NCI-H1436 treated with DMSO at 0.1 percent for 48 hours (cell line): ENCODE measurements at places on chromosomes 2 and 18.

DNA sequence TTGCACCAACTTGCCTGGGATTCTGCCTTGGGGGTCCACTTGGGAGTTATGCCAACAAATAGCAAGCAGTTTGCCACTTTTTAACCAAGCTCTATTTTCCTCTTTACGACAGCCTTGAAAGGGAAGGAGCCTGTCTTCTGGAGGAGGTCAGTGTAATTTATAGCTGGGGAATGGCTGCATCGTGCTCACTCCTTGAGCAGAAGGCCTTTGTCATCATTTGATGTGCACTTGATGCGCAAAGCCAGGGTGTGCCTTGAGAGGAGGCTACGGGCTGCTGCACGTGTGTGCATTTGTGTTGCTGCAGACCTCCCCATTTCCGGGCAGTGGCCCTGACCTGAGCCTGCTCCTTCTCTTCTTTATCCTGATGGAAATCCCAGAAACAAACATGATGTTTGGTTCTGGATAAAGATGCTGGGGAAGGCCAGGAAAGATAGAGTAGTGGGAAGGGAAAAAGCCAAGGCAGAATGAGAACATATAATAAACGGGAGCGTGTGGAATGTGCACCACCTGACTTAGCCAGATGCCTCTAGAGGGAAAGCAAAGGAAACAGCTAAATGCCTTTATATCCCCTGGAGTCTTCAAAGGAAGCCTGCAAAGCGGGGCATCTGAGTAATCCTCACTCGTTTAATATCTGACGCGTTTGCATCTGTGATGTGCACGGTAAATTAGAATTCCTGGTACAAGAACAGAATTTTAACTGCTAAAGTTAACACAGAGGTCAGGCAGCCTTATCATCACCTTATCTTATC is 68.3 kb upstream of the ZNF521 start:
- no peak for DNase-seq

GRCh38 chr2:106178716-106179115 is 15.4 kb downstream of the UXS1 start:
- no peak for DNase-seq

- DNase-seq = no peak
These were observed 170.6 kb downstream of the ALPK2 start for GRCh38 chr18:58458304-58458703.

DNA sequence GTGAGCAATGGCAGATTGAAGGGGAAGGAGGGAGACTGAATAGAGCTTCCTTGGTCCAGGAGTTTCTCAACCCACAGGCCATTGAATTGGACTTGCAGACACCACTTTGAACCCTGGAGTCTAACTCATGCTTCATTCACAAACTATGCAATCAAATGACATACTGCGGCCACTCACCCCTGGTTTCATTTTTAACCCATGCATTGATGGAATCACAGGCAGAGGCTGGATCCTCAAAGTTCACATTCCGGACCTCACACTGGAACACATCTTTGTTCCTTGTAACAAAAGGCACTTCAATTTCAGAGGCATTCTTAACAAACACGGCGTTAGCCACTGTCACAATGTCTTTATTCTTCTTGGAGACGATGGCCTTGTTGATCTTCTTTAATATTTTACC is 40.7 kb downstream of the MRPL44 start:
- DNase-seq = no peak

GRCh38 chr18:78642296-78642951 is 337.2 kb upstream of the SALL3 start:
- DNase-seq = no peak

DNA sequence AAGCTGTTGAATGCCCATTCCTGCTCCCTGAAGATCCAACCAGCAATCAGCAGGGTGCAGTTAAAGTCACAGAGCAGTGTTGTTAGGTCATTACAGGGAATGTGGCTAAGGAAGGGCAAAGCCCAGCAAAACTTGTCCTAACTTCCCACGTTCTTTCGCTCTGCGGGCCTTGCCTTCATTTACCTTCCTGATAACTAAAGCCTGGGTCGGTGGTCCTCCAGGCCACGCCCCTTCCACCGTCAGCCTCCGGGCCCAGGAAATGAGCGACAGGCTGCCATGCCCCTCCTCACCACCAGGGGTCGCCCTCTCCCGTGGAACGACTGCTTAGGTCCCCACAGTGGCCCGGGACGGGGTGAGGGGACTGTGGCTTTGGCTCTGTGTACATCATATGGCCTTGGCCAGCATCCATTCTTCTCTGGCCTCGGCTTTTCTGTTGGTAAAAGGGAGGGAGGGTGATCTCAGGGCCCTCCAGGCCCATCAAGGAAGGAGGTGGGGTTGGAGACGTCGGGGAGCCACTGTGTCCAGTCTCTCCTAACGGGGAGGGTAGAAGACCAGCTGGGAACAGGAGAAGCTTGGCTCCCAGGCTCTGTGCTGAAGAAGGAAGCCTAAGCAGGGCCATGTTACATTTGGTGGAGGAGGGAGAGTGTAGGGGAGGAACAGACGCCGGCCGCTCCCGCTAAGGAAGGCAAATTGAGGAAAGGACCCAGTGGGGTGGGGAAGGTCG is 2.2 kb downstream of the SH2D6 start:
- peak; percentile 38 for DNase-seq

DNA sequence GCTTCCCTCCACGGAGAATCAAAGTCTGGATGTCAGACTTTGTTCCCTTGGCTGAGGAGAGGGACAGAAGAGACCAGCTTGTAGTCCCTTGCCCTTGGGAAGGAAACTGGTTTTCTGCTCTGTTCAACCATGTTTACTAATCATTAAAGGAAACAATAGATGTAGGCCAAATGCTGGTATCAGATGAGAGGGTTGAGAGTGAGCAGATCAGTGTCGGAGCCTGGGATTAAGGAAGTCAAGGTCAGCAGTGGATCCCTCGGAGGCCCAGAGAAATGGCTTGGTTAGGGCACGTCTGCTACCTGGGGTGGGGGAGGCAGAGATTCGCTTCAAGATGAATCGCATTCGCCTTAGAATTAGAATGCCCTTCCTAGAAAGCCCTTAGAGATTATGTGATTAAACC is 109.1 kb downstream of the MYCN start:
- DNase-seq = no peak

DNA sequence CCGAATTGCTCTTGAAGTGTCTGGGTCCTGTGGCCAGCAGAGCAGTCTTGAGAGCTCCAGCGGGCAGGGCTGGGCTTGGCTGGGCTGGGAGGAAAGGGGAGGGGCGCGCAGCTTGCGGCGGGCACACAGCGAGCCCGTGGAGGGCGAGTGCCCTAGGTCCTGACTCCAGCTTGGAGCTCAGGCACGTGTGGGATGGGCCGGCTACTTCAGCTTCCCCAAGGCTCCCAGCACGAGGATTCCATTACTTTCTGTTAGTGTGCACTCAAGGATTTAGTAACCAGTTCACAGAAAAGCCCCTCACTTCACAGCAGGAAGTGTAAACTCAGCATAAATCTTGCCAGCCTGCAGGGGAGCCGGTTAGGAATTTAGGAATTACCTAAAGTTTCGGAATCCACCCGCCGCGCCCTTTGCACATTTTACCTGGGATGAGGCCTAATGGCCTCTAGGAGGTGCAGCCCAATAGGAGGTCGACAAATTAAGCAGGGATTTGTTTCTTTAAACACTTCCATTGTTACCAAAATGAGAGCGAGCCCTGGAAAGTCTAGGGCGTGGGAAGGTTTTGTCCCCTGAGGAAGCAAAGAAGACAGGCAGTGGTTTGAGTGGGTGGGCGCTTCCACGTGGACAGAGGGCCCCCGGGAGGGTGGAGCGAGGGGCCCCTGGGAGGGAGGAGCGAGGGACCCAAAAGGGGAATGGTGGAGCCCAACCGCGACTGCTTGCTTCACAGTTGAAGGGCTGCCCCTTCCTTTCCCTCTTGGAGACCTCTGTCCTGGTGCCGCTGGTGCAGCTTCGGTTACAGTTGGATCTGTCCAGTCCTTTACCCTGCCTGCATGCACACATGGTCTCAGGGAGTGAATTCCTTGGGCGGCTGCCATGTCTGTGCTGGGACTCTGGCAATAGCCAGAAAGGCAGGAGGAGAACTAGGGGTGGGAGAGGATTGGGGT is 93.3 kb downstream of the CTAGE1 start:
- DNase-seq = no peak

GRCh38 chr2:128287780-128288735 is 30.6 kb downstream of the HS6ST1 start:
- DNase-seq = no peak

DNA sequence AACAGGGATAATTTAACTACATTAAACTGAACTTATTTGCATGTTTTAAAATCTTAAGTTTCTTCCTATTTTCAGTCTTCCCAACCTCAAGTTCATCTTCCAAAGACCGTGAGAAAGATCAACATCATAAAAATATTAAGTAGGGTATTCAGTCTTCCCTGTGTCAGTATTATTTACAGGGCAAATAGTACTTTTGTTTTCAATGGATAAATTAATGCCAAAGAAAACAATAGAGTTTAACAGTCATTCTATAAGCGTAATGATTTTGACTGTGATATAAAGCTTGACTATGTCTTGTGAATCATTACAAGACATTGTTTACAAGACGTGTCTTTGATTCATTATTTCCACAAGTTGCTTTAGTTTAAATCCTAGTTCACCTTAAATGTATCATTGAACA is 48.0 kb upstream of the NRXN1 start:
- DNase-seq = no peak

GRCh38 chr18:28657961-28658360 is 481.0 kb upstream of the CDH2 start:
- no peak for DNase-seq

DNA sequence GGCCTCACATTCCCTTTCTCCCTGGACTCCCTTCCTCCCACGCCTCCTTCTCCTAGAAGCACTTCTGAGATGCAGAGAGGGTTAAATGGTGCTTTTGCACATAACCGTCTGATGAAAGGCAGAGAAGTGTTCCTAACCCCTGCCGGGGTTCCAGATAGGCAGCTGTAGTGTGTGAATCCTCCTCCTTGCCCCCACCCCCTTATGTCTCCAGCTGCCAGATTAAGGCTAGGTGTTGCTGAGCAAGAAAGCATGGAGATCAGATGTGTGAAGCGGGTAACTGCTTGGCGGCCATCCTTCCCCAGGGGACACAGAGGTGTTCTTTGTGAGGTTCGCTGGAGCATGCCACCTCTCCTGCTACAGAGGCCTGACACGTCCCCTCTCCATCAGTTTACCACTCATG is 88.3 kb downstream of the NRP2 start:
- no peak for DNase-seq

DNA sequence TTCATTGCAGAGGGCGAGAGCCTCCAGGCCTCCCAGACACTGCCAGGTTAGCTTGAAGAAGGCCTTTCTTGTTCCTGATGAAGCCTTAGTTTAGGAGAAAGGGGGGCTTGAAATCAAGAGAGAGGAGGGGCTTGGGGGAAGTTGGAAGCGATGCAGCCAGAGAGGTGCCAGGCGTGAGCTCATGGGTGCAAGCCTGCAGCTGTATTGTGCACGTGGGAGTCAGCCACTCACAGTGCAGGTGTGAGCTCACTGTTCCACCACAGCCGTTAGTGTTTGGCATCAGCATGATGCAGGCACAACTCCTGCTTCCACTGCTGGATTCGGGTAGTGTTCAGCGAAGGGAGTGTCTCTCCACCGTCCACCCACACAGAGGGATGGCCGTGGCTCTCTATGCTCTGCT is 68.4 kb upstream of the ALPP start:
- no peak for DNase-seq

DNA sequence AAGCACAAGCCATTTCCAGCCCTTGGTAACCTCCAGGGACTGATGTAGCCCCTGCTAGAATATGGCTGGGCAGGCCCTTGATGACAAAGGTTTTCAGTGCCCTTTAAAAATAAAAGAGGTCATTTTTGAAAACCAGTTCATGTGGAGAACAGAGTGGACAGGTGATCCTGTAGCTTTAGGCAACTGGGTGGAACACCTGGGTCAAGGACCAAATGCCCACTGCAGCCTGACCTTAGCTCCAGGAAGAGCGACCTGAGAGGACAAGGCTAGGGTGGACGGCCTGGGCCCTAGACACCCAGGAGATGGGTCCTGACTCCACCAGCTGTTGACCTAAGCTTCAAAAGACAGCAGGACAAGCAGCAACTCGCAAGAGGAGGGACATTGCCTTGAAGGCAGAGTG is 116.6 kb downstream of the LIPG start:
- no peak for DNase-seq

DNA sequence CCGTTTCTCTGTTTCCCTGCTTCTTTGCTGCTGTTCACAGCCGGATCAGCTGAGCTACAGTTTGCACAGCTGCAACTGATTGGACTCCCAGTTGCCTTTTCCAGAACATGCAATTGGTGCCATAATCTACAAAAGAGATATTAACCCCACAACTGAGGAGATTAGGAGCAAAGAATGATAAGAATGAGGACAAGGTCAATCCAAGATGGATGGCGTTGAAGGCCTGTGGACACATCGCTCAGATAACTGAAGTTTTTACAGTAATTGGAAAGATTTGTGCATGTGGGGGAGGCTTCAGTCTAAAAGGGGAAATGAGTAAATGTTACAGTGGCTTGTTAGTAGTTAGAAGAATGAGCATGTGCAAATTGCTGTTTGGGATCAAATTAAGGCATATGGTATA is 263.2 kb downstream of the TGIF1 start:
- DNase-seq = no peak

DNA sequence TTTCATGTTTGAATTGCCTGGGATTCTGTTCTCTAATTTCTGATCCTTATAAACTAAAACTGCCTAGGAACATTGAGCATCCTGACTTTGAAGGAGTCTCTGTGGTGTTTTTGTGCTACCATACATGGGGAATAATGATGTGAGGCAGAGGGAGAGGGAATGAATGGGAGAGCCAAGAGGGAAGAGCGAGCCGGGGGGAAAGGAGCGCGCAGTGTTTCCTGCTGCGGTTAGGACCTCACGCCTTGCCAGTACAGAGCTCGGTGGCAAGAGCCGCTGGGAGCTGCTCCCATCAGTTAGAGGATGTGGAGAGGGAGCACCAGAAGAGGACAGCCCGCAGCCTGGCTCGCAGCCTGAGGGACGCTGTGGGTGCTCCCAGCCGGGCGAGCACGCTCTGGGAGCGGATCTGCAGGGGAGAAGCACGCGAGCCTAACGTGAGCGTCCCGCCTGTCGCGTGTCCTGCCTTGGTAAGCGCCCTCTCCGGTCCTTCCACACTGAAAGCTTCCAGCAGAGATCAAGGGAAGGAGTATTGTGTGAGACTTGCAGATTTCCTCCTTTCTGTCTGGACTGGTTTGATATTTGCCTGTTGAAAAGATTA is 114.7 kb downstream of the FAM210A start:
- DNase-seq = no peak

GRCh38 chr2:234243871-234244565 is 193.5 kb downstream of the SPP2 start:
- DNase-seq = no peak

DNA sequence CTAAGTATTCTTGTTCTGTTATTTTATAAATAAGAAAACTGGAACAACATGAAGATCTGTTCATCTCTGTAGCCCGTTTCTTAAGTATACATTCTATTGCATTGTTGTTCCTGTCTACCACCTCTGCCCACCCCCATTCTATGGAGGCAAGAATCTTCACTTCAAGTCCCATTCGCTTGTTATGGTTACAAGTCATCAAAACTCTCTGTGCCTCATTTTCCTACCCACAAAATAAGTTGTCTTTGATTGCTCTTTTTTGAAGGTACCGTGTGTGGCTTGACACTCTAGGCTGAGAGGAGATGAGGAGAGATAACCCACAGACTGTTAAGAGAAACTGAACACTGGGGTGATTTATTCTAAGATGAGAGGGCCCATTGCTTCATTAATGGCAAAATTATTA is 2.9 kb upstream of the EVA1A start:
- DNase-seq = no peak

- no peak for DNase-seq
These were observed 264.9 kb downstream of the ALPK2 start for GRCh38 chr18:58363767-58364540.
